ENCODE measurements at places on chromosomes 3 and 15.

DNA sequence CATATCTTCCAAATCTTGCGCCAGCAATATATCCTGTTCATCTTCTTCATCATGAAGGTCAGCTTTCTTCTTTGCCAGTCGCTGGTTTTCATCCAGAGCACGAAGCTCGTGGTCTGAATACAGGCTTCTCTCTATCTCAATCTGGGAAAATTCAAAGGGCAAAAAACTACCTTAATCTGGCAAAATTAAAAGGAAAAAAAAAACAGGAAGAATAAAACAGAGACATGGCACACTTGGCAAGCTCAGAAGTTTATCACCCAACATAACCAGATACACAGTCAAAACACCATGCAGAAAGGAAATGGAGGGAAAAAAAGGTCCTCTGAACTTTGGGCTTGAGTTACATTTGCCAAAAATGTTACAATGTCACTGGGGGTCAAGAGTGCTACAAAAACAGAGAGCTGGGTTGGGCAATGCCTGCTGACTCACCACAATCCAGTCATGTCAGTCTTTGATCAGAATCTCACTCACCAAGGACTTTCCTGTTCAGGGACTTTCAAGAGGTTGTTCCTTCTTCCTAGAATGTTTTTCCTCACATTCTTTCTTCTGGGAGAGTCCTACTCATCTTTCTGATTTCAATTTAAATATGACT is 1.5 kb downstream of the MRPL46 start:
- DNase-seq = no peak

- no peak for DNase-seq
Measured at GRCh38 chr3:78613421-78613879, 1154.3 kb downstream of the ROBO1 start.

- DNase-seq = no peak
Measured at GRCh38 chr3:170344971-170345370, 12.5 kb upstream of the SKIL start.

DNA sequence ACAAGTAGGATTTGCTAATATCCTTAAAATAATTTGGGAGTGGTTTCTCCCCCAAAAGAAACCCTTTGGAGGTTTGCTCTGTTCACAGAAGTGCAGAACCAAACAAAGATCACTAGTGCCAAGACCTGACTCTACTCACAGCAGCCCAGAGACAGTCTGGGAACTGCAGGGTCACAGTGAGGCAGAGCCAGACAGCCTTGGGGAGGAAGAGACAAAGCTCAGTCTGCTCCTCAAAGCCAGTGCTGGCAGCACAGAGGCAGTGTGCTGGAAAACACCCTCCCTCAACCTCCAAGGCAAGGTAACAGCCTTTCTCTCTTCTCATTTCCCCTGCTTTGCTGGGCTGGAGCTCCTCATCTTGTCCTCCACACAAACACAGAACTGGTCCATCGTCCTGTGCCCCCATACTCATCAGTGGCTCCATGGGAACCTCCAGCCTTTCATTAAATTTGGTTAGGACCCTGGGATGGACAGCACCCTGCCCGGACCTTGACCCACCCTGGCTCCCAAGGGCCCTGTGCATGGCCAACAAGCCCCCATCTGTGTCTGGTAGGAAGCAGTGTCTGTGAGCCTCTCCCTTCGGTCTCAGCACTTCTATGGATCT is 12.6 kb downstream of the RAB6B start:
- no peak for DNase-seq

- no peak for DNase-seq
Measured at GRCh38 chr15:47718497-47719437, 1.5 kb downstream of the SEMA6D start.

GRCh38 chr3:7518026-7518425 is 657.1 kb downstream of the GRM7 start:
- DNase-seq = no peak

GRCh38 chr3:141346839-141347238 is 21.5 kb upstream of the ZBTB38 start:
- no peak for DNase-seq

- DNase-seq = no peak
Measured at GRCh38 chr3:148601766-148602685, 95.7 kb upstream of the AGTR1 start.

- no peak for DNase-seq
Measured at GRCh38 chr3:190983875-190984274, 121.4 kb upstream of the GMNC start.

- no peak for DNase-seq
Measured at GRCh38 chr15:55589287-55589686, 1.1 kb upstream of the PYGO1 start.

- DNase-seq = no peak
Measured at GRCh38 chr3:114827495-114827894, 319.6 kb downstream of the ZBTB20 start.

GRCh38 chr15:61483599-61483998 is 254.5 kb upstream of the RORA start:
- no peak for DNase-seq

- DNase-seq = no peak
Measured at GRCh38 chr15:65583701-65584100, 27.2 kb downstream of the INTS14 start.

- no peak for DNase-seq
Measured at GRCh38 chr3:71725271-71725991, at the start of gene EIF4E3. Gene EIF4E3 (minus strand): TSS chr3:71725402. CDS start chr3:71725367, 35 bp downstream.

GRCh38 chr3:153051427-153052095 is 110.5 kb upstream of the RAP2B start:
- no peak for DNase-seq

DNA sequence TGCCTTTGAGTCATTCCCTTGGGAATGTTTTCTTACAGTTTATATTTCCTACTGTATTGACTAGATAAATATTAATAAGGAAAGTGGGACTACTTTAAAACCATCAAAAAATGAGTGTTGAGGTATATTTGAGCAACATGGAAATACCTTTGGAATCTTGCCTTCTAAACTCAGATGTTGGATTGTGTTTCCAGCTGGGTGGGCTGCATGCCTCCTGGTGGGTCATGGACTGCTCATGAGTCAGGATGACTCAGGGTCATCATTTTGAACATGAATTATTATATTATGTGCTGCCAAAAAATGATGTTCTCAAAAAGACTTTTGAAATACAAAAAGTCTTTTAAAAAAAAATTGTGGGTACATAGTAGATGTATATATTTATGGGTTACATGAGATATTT is 41.1 kb upstream of the APH1B start:
- no peak for DNase-seq

- DNase-seq = no peak
Measured at GRCh38 chr3:54176106-54176505, 53.8 kb downstream of the CACNA2D3 start.

GRCh38 chr3:108006077-108006771 is 84.6 kb downstream of the CD47 start:
- DNase-seq = no peak

GRCh38 chr3:1578124-1578806 is 485.4 kb downstream of the CNTN6 start:
- DNase-seq = no peak

DNA sequence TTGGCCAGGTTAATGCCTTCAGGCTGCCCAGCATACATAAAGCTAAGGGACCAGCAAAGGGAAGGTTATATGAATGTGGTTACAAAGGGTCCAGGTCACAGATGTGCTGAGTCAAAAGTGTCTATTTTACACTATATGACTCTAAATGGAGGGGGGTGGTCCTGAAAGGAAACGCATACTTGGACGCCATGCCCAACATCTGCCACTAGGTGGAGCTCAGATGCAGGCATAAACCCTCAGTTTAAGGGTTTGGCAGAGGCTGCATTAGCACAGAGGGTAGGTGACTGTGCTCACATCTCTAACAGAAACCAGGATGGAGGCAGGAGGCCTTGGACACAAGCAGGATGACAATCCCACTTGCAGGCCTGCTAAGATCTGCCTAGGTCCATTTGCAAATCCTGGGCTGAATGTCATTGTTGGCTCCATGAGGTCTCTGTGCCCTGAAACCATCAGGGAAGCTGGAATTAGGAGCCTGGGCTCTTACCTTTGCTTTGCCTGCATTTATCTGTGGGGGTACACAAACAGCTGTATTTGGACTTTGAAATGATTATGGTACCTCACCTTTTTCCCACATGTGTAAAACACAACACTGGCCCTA is 55.8 kb downstream of the ZNF621 start:
- DNase-seq = peak; percentile 32

DNA sequence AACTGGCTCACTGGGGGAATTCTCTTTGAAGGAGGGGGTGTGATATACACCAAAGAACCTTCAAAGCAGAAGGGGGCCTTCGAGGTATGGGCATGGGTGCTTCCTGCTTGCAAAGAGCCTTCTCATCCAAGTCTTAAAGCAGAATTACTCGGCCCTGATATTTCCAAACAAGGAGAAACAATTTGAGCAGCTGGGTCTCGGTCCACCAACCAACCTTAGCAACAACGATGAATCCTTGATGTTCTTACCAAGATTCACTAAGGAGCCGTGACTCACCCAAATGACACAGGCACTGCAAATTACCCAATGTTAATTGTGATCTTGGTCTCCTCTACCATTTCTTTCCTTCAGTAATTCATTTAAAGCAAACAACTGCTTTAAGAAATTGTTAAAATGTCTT is 7.7 kb downstream of the HOMER2 start:
- no peak for DNase-seq

DNA sequence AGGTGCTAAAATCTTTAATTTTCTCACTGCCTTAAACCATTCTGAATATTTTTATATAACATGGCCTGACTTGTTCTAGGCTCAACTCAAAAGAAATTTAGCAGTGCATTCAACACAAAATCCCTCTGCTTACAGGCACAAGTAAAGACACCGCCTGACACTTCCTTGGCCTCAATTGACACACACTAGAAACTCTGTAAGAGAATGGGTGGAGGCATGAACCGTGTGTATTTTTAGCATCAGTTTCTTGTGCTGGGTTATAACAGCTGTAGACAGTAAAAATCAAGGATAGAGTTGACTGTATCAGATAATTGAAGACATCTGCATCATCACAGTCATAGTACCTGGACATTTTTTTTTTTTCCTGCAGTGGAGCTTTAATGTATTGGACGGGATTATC is 54.3 kb downstream of the SLC9A9 start:
- no peak for DNase-seq

- no peak for DNase-seq
Measured at GRCh38 chr3:119776304-119776703, 5.6 kb upstream of the NR1I2 start.

GRCh38 chr15:39172380-39173281 is 408.2 kb upstream of the THBS1 start:
- no peak for DNase-seq

DNA sequence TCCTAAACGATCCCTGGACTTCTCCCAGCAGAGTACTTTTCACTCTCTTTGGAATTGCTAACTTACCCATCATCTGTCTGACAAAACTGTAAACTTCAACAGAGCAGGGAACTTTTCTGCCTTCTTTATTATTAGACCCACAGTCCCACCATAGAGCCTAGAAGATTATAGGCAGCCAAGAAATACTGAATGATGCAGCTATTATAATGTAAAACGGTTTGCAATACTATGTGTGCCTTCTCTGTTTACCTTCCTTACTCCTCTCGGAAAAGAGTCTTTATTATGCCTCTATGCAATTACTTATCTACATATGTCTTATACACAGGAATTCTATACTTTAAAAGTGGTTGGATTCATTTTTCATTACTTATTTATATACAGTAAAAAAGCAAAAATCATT is 36.0 kb downstream of the SHQ1 start:
- DNase-seq = no peak

DNA sequence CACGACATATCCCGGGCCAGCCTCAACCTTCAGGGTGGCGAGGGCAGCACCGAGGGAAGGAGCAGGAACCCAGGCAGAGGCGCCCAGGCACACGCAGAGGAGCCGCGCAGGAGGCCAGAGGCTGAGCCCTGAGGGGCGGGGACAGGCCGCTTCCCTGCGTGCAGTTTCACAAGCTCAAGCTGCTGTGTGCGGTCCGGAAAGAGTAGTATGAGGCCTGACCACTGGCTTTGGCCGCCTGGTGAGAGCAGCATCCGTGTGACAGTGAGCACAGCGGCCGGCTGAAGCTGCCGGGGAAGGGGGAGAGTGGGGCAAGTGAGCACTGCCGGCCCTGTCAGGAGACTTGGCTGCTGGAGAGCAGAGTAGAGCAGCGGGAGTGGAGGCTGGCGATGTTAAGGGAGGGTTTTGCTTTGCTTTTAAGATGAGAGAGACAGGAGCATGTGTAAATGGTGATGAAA is 8.7 kb downstream of the ZDHHC19 start:
- DNase-seq = no peak

DNA sequence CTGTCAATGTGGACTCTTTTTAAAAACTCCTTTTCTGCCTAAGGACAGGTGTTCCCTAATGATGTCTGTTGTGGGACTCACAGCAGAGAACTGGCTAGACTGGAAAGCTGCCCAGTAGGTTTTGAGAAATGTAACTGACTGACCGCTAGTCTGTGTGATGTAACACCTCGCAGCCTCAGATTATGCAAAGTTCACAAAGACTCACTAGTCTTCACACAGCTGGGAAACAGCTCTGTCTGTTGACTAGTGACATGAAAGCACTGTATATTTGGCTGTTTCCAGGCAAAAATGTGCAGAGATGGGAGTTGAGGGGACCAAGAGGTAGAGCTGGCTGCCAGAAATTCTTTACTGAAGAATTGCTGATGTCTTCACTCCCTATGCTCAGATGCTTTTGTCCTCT is 10.3 kb downstream of the PDZRN3 start:
- no peak for DNase-seq

GRCh38 chr15:69637818-69638217 is 185.2 kb downstream of the RPLP1 start:
- DNase-seq = no peak

DNA sequence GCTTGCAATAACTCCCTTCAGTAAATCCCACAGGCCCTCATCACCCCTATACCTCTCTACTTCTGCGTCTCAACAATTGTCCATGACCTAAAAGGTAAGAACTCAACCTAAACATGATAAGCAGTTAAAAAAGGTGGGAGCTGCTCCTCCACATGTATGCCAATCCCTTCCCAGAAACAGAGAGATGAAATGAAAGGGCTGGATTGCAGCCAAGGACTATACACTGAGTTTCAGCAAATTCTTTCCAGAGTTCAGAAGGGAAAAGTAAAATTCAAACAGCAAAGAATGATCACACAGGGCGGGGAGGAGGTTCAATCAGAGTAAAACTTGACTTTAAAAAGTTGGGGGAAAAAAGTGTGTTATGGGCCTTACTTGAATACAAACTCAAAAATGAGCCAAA is 27.5 kb downstream of the PLOD2 start:
- DNase-seq = no peak

DNA sequence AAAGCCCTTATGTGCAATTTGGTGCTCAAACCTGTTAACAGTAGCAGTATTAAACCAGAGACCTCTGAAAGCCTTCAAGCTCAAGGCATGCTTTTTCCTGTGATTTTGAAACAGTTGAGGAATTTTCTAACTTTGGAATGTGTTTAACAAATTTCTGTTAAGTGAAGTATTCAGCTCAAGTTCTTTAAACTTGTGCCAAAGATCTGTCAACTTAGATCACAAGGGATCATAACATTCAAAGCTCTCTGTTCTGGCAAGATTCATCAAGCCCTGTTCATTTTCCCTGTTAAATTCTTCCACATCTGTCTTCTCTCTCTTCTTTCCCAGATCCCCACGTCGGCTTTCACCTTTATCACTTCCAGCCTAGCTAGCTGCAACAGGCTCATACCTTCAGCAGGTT is 28.8 kb upstream of the RYK start:
- DNase-seq = no peak

Measured in activated CD8-positive, alpha-beta memory T cell treated with anti-CD3 and anti-CD28 coated beads for 1 hour (primary cell).